ENCODE measurements at places on chromosomes 6 and 20.

DNA sequence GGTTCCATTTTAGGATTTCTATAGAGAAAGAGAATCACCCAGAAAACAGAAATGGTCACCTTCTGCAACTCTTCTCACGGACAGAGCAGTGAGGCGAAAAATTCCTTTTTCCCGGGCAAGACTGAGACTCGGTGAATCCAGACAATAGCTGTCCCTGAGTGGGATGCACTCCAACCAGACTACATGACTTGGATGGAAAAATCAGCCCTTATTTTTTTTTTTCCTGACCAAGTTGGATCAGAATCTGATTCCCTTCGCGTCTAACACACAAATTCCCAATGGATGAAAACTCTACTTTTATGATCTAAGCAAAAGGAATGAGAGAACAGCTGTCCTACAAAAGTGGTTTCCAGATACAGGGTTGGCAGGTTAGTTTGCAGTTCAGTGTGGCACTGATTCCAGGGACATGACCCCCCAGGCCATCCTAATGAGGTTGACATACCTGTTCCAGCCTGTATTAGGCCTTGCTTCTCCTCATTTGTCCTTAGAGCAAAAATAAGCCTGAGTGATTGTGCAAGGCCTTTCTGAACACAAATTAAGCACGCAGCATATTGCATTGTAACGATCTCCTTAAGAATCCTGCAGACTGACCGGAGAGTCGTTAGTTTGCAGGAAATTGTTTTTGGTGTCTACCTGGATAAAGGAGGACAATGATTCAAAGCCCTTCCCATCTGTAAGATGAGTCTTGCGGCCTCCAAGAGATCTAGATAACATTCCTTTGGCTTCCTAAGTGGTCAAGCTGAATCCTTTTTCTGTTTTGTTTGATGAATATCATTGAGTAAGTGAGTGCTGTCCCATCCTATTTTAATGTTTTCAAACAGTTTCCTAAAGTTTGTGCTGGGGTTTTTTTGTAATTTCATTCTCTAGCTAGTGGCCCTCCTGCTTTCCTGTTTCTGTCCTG, 1.5 kb upstream of the NEDD9 start:
- DNase-seq: peak; percentile 31

DNA sequence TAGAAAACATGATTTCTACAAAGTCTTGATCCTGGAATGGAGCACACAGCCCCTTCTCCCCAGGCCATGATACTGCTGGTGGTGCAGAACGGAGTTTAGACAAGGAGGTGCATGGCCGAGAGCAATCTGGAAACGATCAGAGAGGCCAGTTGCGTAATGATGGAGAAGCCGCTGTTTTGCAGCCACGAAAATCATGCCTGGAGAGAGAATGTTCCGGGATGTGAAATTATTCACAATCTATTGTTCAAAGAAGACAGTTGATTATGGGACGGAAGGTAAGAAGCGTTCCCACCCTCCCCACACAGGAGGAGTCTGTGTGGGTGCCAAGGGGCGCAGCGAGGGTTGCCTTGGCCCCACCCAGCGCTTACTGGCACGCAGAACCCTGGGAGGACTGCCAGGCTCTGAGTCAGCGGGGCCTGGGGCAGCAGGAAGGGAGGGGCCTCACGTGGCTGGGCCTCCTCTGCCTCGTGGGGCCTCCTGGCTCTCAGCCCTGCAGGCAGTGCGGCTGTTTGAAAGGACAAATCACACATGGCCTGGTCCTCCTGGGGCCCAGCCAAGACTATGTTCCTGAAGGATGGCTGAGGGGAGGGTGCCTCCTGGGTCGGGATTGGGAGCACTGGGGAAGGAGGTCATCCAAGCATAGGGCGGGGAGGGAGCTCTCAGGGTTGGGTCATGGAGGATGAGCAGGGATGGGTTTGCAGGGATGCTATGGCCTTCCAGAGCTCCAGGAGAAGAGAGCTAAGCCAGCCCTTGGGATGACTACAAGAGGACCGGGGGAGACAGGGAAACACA, 8.7 kb upstream of the AP5S1 start:
- DNase-seq: peak; percentile 98

GRCh38 chr20:19832875-19833274, 74.8 kb downstream of the RIN2 start:
- no peak for DNase-seq

DNA sequence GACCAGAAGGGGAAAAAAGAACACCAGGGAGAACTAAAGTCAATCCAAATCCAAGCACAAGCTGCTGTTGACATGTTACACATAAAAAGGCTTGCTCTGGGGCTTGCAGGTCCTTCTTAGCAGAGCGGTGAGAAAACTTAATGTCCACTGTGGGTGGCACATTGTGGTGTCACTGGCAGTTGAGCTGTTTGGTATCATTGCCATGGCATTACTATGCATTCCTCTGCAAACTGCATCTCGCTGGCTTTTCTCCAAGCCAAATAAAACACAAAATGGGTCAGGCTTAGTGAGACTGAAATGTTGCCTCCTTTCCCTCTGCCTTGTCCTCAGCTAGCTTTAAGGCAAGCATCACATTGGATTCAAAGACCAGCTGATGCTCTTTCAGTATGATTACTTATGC, 40.9 kb downstream of the LY86 start:
- DNase-seq: peak; percentile 59

GRCh38 chr6:11093376-11093625, 333 bp upstream of the SMIM13 start:
- DNase-seq: no peak

DNA sequence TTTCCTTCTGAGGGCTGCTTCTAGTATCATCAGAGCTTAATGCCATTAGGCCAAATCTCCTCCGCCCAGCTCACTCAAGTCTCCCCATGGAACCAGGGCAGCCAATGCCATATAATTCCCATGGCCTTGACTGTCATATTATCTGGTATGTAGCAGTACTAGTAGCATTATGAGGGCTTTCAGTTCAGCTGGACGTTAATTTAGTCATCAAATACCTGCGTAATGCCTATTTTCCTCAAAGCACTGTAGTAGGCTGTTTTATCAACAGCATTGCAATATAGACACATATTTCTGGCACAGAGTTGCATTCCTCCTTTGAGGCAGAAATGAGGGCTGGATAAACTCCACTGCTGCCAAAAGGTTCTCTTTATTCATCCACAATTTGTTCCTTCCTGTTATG, 1.7 kb downstream of the KCTD20 start:
- DNase-seq: peak; percentile 12

GRCh38 chr6:7604003-7604402, 14.0 kb downstream of the SNRNP48 start:
- DNase-seq: no peak

- no peak for DNase-seq
Measured at GRCh38 chr6:33925936-33926335, 122.1 kb upstream of the MLN start.

DNA sequence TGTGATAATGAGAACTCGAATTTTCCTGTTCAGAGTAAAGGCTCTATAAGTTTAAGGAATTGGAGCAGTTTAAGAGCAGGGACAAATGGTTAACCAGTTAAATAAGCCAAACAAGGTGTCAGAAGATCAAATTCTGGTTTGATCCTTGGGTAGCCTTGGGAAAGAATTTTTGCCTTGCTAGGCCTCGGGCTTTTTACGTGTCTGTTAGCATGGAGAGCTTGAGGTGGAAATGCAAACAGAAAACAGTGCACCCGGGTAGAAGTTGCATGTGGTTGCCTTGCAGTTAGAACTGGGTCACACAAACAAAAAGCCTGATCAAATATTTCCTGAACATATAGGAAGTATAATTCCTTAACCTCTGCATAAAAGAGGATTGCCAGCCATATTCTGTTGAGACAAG, 58.3 kb downstream of the RIN2 start:
- DNase-seq: no peak

- DNase-seq: no peak
Measured at GRCh38 chr6:110590821-110591351, 114.5 kb upstream of the SLC22A16 start.

- DNase-seq: no peak
Measured at GRCh38 chr6:126682440-126682839, 342.5 kb downstream of the CENPW start.

DNA sequence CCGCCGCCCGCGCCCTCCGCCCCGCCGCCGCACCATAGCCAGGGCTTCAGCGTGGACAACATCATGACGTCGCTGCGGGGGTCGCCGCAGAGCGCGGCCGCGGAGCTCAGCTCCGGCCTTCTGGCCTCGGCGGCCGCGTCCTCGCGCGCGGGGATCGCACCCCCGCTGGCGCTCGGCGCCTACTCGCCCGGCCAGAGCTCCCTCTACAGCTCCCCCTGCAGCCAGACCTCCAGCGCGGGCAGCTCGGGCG, 1.5 kb downstream of the FOXC1 start:
- DNase-seq: no peak

DNA sequence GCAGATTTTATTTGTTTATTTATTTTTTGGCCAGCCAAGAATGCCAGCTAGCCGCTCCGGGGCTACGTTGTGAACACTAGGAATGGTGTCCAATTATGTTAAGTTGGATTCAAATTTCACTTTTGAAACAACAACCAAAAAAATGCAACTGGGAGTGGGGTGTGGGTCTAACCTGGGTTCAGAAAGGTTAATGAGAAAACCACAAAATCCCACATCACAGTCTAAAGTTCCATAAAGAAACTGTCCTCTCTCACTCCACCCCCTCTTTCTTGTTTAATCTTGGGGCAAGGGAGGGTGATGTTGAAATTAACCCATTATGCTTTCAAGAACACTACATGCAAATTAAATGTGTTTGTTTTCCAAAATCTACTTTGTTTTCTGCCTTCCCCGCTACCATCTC, 77.2 kb downstream of the LINC00237 start:
- no peak for DNase-seq

GRCh38 chr6:51349857-51350256, 531.2 kb downstream of the TFAP2B start:
- no peak for DNase-seq

DNA sequence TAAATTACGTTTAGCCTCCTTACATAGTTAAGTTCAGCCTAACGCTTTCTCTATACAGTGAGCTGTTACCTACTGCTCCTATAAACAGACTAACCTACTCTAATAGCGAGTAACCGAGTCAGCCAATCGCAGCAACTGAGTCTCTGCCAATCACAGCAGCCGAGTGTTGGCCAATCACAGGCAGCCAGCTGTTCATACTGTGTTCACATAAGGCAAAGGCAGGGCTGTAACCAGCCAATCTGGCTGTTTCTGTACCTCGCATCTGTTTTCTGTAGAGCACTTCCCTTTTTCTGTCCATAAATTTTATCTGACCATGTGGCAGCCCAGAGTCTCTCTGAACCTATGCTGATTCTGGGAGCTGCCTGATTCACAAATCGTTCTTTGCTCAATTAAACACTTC, 263.9 kb upstream of the JARID2 start:
- no peak for DNase-seq

GRCh38 chr6:25537349-25538018, 114.5 kb upstream of the SCGN start:
- DNase-seq: no peak

GRCh38 chr6:48490658-48491057, 379.7 kb upstream of the PTCHD4 start:
- DNase-seq: no peak

- no peak for DNase-seq
Measured at GRCh38 chr6:49430187-49430586, 32.9 kb downstream of the MMUT start.

DNA sequence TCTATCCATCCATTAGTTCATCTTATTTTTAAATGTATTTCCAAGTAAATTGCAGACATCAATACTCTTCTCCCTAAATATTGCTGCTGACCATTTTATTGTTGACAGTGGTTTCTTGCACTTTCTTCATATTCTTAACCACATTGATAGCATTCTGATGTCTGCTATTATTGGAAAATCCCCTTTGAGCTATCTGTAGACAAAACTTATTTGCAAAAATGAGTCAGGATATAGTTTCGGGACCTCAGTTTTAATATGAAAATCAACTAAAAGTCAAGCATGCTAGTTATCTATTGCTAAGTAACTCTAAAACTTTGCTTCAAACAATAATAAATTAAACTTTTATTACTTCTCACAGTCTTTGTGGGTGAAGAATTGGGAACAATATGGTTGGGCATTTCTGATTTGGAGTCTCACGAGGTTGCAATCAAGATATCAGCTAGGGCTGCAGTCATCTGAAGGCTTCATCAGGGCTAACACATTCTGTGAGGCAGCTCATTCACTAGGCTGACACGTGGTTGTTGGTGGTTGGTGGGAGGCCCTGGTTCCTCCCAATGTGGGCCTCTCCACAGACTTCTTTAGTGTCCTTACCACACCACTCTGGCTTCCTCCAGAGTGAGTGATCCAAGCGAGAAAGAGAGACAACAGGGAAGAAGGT, 32.7 kb downstream of the CD109 start:
- DNase-seq: no peak

- no peak for DNase-seq
Measured at GRCh38 chr20:33871362-33871761, 60.2 kb downstream of the CHMP4B start.

- DNase-seq: no peak
Measured at GRCh38 chr6:90026216-90026615, 131.9 kb downstream of the GJA10 start.

GRCh38 chr20:12411246-12411940, 493.7 kb downstream of the BTBD3 start:
- peak; percentile 78 for DNase-seq

DNA sequence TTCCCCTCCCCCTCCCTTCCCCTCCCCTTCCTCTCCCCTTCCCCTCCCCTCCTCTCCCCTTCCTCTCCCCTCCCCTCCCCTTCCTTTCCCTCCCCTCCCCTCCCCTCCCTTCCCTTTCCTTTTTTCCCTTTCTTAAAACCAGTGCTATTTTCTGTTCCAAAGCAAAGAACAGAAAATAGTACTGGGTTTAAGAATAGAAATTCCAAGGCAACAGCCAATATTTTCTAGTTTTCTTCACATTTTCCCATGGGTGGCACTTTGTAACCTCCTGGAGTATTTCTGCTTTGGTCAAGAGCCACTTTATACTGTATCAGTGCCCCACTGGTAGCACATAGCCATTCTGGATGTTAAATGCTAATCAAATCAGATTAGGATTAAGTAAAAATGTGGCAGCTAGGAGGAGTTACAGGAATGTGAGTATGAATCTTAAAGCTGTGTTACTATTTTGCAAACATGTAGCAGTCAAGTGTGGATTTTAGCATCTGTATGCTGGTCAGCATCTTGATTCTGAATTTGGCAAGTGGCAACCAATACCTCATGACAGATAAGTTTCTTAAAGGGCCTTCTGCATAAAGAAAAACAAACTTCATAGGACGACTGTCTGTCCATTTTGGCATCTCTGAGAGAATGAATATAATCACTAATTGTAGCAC, 126.4 kb downstream of the CEP57L1 start:
- no peak for DNase-seq
